ENCODE measurements at places on chromosomes 12 and 14. TPM values are rescaled to one million over a fixed set of nuclear protein-coding genes. Genes with fewer than 3 reads are reported as not detected.

DNA sequence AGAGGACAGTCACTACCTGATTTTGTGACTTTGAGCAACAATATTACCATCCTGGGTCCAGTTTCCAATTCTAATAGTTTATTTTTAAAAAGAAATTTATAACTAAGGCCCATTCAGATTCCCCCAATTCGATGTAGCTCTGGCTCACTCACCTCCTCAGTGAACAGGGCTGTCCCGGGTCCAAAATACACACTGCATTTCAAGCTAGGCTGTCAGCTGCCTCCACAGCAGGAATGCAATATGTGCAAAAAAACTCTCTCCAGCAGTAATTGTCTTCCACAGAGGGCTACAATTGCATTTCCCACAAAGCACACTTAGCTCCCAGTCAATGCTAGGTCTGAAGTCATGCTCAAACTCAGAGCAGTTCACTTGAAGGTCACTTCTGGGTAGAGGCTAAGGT, 39.3 kb upstream of the ZNF641 start:
- no peak for DNase-seq

DNA sequence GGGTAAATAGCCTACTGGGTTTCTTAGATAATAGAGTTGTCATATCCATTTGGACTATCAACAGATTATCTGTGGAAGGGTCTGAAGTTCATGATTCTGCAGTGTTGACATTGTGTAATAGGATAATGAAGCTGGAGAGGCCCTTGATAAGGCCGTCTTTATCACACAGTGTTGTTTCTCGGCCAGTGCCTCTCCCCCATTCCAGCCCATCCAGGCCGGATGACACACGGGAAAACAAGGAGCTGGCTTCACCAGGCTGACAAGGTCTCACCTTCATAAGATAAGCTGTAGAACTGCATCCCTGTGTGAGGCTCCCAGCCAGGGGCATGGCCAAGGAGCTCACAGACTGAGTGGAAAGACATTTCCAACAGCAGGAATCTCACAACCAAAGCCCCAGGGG, 8.7 kb upstream of the EML1 start:
- no peak for DNase-seq

- DNase-seq = no peak
These were observed 850 bp downstream of the SMOC1 start for GRCh38 chr14:69880044-69880487.

The TAS2R8 gene
- total RNA-seq = not detected

The POLE2 gene
- total RNA-seq = 1.2 TPM

The MYL2 gene
- total RNA-seq = 92.7 TPM

GRCh38 chr12:100141666-100141997, 1.0 kb downstream of the BLTP3B start:
- DNase-seq = no peak

GRCh38 chr12:39372929-39373328, 70.0 kb downstream of the KIF21A start:
- DNase-seq = no peak

GRCh38 chr12:31822761-31823160, 93.9 kb upstream of the AMN1 start:
- no peak for DNase-seq

DNA sequence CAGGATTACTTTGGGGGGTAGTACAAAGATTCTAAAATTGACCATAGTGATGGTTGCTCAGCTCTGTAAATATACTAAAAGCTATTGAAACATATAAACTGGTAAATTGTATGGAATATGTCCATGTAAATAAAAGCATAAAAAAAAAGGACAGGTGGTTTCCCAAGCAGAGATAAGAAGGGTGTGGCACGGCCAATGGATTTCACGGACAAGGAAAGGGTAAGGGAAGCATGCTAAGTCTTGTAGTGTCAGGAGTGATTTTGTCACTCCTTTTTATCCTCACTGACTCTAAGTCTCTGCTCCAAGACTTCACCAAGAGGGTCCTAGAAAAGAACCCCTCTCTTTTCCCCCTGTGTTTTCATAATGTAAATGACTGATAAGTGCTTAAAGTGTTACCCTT, 229.2 kb downstream of the SPTSSA start:
- no peak for DNase-seq

DNA sequence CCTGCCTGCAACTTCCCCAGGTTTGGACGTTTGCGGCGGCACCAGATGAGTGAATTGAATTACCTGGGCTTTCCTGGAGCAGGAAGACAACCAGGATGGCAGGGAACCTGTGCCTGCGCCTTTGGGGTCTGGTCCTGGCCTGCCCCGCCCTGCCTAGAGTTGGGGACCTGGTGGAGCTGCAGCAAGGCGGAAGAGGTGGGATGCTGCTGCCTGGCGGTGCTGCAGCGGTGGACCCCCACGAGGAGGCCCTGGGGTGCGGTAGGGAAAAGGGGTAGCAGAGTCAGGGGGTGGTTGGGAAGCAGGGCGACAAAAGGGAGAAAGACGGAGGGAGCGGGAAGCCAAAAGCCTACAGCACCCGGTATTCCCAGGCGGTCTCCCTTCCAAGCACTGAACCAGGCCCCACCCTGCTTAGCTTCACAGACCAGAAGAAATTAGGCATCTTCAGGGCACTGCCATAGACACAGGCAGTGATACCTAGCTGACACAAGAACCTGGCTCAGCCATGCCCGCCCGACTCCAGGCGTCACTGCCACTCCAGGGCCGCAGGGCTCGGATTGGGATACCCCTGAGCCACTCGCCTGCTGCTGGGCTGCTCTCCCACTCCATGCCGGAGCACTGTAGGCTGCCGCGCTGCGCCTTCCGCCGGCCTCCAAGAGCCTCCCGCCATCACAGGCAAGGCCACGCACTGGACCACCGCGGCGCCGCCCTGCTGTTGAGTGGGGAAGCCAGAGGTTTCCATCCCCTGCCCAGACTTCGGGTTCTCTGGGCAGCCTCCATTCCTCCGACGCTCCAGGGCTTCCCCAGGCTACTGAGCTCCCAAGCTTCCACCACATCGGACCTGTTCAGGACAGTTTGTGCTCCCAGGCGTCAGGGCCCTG, 155.2 kb upstream of the ALG10B start:
- no peak for DNase-seq

The CCDC177 gene
- not detected for total RNA-seq

DNA sequence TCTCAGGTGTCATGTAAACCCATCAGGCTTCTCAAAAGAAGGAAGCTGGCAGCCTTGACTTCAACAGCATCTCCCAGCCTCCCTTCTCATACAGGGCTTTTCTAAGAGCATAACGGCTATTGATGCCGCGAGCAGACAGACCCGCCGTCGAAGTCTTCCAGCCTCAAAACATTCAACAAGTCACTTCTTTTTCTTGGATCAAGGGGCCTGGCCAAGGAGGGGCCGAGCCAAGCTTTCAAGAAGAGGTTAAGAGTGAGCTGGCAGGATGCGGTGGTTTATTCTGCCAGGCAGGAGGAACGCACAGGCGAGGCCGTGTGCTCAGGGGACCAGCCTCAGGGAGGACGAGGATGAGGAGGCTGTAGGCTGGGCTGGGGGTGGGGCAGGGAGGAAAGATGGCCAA, 102.9 kb upstream of the RFLNA start:
- DNase-seq = no peak

GRCh38 chr14:90495357-90496276, 98.8 kb downstream of the CALM1 start:
- DNase-seq = peak; percentile 53

GRCh38 chr14:92368001-92368400, 45.0 kb downstream of the SLC24A4 start:
- DNase-seq = no peak

DNA sequence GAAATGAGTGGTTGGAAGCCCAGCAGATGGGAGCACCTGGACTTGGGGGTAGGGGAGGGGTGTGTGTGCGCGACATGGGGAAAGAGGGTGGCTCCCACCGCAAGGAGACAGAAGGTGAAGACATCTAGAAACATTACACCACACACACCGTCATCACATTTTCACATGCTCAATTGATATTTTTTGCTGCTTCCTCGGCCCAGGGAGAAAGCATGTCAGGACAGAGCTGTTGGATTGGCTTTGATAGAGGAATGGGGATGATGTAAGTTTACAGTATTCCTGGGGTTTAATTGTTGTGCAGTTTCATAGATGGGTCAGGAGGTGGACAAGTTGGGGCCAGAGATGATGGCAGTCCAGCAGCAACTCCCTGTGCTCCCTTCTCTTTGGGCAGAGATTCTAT, 9.2 kb downstream of the GABARAPL1 start:
- no peak for DNase-seq

DNA sequence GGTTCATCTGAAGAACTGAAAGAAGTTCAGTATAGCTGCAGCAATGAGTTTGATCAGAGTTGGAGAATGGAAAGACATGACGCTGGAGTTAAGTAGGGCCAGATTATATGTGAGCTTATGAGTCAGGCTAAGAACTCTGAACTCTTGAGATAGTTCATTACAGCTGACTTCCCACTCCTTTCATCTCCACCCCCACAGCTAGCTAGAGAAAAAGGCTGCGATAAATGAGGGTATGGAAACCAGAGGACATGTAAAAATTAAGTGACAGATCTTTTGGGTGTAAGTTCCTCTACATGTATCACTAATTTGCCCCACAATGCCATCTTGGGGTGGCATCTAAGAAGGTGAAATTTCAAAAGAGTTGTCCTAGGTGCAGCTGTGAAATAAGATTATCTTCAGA, 28.6 kb downstream of the PYM1 start:
- no peak for DNase-seq

DNA sequence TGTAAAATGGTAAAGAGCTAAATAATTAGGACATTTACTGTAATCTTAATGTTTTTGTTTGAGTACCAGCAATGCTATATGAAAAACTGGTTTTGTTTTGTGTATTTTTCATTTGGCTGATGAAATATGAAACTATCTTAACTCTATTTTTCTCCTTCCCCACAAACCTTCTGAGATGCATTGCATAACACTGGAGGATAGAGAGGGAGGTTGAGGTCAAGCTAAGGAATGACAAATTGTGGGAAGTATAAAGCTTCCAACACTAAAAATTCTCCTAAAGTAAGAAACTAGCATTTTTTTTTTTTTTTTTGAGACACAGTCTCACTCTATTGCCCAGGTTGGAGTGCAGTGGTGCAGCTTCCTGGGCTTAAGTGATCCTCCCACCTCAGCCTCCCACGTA, 31.5 kb upstream of the SRP54 start:
- DNase-seq = no peak

DNA sequence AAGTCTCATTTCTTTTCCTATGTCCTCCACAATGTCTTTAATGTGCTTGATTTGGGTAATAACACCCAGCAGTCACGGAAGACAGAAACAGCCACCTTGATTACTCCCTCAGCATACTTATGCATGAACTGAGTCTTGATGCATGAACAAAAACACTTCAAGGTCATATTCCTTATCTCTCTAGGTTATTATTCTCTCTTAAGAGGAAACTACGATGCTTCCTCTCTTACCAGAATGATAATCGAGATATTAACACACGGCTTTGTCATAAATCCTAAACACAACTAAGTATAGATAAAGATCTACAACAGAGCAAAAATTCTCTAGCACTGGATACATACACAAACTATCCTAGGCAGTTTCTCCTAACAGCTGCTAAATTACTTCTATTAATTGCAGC, 583.5 kb upstream of the ATP2B1 start:
- DNase-seq = no peak

The PPFIA2 gene
- total RNA-seq = 0.35 TPM

- no peak for DNase-seq
These were observed 30.5 kb downstream of the PPP2R5C start for GRCh38 chr14:101791919-101792572.
